ENCODE measurements at places on chromosomes 3 and 15. TPM values are rescaled to one million over a fixed set of nuclear protein-coding genes. Genes with fewer than 3 reads are reported as not detected.

GRCh38 chr3:59106085-59106648, 56.3 kb upstream of the CFAP20DC start:
- DNase-seq, result no peak

DNA sequence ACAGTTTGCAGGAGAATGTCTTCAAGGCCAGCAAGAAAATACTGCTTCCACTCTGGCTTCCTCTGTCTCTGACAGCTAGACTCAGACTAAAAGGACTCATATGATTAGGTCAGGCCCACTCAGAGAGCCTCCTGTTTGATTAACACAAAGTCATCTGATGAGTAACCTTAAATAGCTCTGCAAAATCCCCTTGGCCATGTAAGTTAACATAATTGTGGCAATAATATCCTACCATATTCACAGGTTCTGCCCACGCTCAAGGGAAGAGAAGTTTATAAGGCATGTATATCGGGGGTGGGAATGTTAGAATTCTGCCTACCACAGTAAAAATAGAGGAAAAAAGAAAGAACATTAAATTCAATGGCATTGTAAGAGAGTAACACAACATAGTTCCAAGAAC, 20.6 kb upstream of the HHATL start:
- DNase-seq, result no peak

GRCh38 chr3:51988286-51989146, 5.2 kb downstream of the ACY1 start:
- no peak for DNase-seq

DNA sequence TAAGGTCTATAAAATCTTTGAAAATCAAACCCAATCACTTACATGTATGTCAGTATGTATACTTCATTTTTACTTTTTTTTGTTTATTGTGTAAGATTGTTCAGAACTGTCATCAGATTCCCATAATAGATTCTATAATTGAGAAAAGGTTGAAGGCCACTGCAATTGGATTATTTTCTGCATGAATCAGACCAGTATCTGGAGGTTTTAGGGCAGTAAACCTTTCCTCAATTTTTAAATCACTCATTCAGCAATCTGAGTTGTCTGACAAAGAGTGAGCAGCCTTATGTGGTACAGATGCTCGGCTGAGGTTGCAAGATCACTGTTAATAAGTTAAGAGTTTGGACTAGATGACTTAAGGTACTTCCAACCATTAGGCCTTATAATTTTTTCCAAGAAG, 96.0 kb downstream of the TP63 start:
- no peak for DNase-seq

The NR1I2 gene
- not detected for total RNA-seq

- no peak for DNase-seq
Measured at GRCh38 chr3:152615681-152616080, 219.2 kb upstream of the P2RY1 start.

GRCh38 chr3:112647122-112647521, 6.2 kb upstream of the CCDC80 start:
- DNase-seq, result peak; percentile 60

DNA sequence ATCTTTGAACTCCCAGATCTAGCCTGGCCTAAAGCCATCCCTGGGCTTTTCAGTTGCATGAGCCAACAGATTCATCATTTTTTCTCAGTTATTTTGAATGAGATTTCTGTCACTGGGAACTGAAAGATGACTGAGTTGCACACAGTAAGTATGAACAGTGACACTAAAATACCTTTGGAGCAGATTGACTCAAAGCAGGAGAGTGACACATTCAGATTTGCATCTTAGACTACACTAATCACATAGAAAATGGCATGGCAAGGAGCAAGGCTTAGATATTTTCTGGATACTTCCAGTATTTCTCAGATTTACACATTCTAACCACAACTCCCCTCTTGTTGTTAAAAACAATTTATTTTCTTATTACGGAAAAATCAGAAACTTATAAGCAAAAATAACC, 32.8 kb downstream of the SEC62 start:
- no peak for DNase-seq

DNA sequence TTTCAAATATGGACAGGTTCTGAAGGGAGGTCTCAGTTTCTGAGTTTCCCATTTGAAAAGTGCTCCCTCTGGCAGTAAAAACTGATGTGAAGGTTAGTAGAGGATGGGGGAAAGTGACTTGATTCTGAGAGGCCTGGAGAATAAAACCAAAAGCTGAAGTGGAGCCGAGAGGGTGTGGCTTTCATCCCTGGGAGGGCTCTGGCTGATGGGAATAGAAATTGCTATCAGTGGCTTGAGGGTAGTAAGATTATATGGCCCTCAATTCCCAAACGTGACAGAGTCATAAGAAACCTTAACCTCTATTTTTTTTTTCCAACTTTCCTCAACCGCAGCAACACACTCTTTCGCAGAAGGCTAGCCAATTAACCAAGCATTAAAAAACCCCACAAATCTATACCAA, 185.9 kb downstream of the MEIS2 start:
- no peak for DNase-seq

DNA sequence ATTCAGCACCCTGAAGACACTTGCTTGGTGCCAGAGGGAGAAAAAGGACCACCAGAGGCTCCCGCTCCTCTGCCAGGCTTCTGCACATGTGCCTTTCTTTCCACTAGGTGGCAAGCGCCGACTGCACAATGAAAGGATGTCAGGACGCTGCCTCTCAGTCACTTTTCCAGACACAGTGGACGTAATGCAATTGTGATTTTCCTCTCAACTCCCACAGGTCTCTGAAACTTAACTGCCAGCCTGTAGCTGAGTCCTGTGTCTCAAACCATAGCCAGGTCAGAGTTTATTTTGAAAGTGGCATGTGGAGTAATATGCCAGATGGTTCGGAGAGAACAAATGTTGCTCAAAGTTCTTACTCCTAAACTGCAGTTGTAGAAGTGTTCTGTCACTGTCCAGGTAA, 162.9 kb downstream of the ITPR1 start:
- DNase-seq, result peak; percentile 78

The C3orf70 gene
- 1.4 TPM for total RNA-seq

DNA sequence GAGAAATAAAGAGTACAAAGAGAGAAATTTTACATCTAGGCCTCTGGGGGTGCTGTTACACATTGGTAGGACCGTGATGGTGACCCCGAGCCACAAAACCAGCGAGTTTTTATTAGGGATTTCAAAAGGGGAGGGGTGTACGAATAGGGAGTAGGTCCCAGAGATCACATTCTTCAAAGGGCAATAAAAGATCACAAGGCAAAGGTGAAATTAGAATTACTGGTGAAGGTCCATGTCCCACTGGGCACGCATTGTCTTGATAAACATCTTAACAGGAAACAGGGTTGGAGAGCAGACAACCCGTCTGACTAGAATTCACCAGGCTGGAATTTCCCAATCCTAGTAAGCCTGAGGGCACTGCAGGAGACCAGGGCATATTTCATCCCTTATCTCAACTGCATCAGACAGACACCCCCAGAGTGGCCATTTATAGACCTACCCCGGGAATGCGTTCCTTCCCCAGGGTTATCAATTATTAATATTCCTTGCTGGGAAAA, 4.3 kb downstream of the IRAK2 start:
- DNase-seq, result no peak

DNA sequence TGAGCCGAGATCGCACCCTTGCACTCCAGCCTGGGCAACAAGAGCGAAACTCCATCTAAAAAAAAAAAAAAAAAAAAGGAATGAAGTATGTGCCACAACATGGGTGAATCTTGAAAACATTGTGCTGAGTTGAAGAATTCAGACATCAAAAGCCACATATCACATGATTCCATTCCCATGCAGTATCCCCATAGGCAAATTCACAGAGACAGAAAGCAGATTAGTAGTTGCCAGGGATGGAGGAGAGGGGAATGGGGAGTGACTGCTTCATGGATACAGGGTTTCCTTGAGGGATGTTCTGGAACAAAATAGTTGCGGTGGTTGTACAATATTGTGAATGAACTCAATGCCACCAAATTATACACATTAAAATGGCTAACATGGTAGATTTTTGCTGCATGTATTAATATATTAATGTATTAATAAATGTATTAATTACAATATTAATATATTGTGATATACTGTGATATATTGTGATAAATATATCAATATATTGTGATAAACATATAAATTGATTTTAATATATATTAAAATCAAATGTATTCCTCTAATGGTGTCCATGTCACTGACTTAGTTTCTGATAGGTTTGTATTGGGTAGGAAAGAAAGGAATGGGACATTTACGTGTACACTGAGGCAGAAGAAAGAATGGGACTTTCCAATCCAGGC, 34.9 kb downstream of the SMAD3 start:
- no peak for DNase-seq

Data from osteoblast (primary cell).